Bone marrow (tissue), 2 donors: ENCODE measurements at places on chromosomes 12 and 14.

DNA sequence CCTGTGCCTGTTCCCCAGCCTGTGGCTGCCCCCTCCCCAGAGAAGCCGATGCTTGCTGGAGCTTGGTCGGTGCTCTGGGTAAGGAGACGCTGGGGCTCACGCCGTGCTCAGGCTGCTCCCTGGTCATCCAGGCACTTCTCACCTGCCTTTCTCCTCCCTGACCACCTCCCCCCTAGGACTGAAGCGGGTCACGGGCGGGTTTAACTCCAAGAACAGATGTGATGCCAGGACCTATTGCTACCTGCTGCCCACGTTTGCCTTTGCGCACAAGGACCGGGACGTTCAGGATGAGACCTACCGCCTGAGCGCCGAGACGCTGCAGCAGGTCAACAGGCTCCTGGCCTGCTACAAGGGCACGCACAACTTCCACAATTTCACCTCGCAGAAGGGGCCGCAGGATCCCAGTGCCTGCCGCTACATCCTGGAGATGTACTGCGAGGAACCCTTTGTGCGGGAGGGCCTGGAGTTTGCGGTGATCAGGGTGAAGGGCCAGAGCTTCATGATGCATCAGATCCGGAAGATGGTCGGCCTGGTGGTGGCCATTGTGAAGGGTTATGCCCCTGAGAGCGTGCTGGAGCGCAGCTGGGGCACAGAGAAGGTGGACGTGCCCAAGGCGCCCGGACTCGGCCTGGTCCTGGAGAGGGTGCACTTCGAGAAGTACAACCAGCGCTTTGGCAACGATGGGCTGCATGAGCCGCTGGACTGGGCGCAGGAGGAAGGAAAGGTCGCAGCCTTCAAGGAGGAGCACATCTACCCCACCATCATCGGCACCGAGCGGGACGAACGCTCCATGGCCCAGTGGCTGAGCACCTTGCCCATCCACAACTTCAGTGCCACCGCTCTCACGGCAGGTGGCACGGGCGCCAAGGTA lies 8.4 kb upstream of the EP400 start:
- no peak for DNase-seq

GRCh38 chr14:82313889-82314288 lies 780.2 kb upstream of the SEL1L start:
- no peak for DNase-seq

- DNase-seq: no peak
Measured at GRCh38 chr14:69959136-69959535, 79.9 kb downstream of the SMOC1 start.

GRCh38 chr12:32558903-32559302 lies 120.2 kb upstream of the DNM1L start:
- DNase-seq: no peak

DNA sequence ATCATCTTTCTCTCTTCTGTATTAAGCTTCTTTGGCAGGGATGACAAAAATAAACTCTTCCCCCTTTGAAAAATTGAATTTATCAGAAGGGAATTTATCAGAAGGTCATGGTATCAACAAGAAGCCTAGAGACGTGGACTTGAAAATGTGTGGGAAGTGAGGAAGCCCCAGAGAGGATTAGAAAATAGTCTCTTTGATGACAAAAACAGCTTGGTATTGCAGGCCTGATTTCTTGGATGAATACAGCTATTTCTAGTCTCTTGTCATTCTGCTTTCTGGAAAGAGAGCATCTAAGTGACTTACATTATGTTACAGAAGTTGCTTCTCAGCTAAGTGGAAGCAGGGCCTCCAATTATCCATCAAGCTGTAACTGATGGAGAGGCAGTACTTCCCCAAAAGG lies 111.1 kb downstream of the KITLG start:
- DNase-seq: no peak

GRCh38 chr12:25652371-25652770 lies 99.3 kb upstream of the LMNTD1 start:
- no peak for DNase-seq

GRCh38 chr12:32995623-32996022 lies 99.0 kb upstream of the PKP2 start:
- no peak for DNase-seq

- DNase-seq: no peak
Measured at GRCh38 chr12:29291226-29291625, 89.7 kb downstream of the ERGIC2 start.

- DNase-seq: peak; percentile 9
Measured at GRCh38 chr14:55438066-55438683, 2.2 kb downstream of the TBPL2 start.

DNA sequence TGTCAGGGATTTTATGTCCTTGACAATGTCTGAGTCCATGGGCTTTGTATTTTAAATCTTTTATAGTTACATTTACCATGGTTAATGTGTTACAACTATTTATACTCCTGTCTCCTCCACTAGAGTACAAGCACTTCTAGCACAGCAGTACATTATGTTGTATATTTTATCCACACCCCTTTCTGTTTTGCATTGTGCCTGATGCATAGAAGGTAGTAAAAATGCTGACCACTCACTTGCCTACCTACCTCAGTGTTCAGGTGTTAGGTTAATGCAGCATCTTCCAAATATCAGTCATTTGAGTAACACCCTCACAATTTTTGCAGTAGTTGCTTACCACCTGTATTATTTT lies 31.1 kb upstream of the SLC38A2 start:
- DNase-seq: no peak

GRCh38 chr12:113462117-113462774 lies 9.4 kb downstream of the LHX5 start:
- DNase-seq: peak; percentile 32

DNA sequence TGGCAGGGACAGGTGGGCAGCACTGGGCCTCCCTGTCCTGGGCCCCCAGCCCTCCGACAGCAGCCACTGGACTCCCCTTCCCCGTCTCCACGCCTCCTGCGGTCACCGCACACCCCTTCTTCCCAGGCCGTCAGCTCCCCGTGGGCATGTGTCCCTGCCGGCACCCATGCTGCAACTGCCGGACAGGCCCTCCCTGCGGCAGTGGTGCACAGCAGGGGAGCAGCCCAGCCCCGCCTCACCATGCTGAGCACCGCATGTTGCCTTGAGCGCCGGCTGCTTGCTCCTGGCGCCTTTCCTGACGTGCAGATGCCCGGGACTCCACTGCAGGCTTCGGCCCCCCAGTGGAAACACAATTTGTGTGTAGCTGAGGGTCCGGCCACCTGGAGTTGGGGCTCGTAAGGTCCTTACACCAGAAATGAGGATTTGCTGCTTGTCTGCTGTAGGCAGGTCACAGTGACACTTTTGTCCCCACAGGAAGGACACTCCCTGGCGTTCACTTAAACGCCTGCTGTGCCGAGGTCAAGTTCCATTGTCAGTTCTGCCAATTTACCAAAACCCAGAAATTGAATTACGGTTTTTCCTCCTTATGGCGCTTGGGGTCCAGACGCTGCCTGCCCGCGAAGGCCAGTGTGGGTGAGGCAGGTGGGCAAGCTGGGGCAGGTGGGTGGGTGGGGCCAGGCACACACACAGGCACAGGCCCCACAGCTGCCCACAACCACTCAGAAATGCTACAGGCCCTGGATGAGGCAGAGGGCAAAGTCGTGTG lies 28.2 kb upstream of the MMP17 start:
- DNase-seq: no peak

- no peak for DNase-seq
Measured at GRCh38 chr12:116628989-116629388, 69.8 kb downstream of the MAP1LC3B2 start.

- peak; percentile 48 for DNase-seq
Measured at GRCh38 chr12:131142891-131143657, 189.4 kb downstream of the ADGRD1 start.

GRCh38 chr14:88301381-88301780 lies 21.7 kb downstream of the KCNK10 start:
- DNase-seq: no peak

GRCh38 chr12:108564724-108565123 lies 2.3 kb downstream of the ISCU start:
- no peak for DNase-seq

DNA sequence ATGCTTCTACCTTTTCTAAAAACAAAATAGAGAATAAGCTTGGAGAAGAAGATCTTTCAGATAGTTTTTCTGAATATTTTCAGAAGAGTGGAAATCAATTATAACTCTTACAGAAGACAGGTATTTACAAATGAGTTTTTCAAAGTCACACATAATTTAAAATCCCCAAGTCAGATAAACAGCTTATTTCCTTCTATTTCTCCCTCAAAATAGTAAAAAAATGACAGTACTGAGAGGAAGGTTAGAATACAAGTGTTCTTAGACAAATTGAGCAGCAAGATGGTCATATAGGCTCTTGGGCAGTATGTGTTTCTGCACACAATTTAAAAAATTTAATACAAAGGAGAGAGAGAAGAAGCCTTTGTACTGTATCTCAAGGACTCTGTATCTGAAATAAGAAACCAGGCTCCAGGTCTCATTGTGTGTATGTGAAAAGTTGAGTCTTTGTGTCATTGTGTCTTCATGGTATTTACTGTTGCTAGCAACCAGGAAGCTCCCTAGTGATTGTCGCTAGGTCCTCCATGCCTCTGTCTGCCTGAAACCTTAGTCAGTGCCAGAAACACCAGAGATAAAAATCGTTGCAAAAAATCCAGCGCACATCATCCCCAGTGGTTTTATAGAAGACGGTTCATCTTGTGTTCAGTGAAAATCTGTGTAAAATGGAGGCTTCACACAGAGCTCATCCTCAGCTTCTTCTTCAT lies 12.9 kb upstream of the TUBA1A start:
- DNase-seq: no peak

DNA sequence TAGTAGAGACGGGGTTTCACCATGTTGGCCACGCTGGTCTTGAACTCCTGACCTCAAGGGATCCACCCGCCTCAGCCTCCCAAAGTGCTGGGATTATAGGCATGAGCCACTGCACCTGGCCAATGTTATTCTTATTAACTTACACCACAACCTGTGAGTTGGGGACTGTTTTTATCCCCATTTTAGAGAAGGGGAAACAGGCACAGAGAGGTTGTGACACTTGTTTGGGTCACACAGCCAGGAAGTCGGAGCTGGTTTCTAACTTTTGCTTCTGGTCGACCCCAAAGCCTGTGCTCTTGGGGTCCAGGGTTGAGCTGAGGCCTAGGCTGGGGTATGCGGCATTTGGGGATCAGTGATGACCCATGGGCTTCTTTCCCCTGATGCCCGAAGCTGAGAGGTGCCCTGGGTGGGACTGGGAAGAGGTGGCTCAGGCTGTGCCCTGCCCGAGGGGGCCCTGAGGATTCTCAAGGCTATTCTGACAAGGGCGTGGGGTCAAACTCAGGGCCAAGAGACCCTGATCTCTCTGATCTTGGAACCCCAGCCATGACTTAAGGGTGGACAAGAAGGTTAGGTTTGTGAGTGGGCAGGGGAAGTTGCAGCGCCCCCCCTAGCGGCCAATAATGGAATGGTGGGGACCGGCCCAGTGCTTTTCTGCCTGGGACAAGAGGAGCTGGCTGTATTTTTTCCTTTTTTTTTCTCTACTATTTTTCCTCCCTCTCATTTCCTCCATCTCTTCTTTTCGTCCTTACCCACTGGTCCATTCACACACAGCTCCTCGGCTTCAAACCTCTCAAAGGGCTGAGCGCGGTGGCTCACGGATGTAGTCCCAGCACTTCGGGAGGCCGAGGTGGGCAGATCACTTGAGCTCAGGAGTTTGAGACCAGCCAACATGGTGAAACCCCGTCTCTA lies 3.0 kb downstream of the SDSL start:
- DNase-seq: peak; percentile 25

GRCh38 chr14:49994951-49995561 lies 102.2 kb downstream of the ARF6 start:
- no peak for DNase-seq

- DNase-seq: no peak
Measured at GRCh38 chr14:89849931-89850330, 104.6 kb downstream of the EFCAB11 start.

GRCh38 chr12:106954462-106955376 lies 988 bp upstream of the TMEM263 start:
- no peak for DNase-seq

DNA sequence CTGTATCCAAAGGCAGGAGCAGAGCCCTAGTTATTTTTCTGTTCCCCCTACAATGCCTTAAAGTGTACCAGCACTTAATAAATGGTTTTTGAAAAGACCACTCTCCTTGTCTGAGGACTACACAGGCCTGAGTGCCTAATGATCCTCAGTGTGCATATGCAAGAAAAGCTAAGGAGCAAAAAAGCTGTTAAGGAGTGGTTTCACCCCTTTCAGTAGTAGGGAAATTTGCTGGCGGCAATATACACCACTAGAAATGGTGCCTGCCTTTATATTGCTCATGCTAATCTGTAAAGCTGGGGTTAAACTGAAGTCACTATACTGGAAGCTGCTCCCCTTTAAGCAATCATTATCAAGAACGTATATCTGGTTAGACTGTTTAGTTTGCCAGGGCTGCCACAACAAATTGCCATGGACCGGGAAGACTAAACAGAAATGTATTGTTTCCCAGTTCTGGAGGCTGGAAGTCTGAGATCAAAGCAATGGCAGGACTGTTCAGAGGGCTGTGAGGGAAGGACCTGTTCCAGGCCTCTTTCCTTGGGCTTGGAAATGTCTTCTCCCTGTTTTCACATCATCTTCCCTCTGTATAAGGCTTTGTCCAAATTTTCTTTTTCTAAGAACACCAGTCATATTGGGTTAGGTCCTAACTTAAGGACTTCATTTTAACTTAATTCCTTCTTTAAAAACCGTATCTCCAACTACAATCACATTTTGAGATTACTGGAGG lies 30.2 kb downstream of the PRDM4 start:
- DNase-seq: no peak

- no peak for DNase-seq
Measured at GRCh38 chr12:92827836-92828431, 101.2 kb downstream of the EEA1 start.

GRCh38 chr12:50751948-50752721 lies 11.8 kb upstream of the ATF1 start:
- DNase-seq: no peak

DNA sequence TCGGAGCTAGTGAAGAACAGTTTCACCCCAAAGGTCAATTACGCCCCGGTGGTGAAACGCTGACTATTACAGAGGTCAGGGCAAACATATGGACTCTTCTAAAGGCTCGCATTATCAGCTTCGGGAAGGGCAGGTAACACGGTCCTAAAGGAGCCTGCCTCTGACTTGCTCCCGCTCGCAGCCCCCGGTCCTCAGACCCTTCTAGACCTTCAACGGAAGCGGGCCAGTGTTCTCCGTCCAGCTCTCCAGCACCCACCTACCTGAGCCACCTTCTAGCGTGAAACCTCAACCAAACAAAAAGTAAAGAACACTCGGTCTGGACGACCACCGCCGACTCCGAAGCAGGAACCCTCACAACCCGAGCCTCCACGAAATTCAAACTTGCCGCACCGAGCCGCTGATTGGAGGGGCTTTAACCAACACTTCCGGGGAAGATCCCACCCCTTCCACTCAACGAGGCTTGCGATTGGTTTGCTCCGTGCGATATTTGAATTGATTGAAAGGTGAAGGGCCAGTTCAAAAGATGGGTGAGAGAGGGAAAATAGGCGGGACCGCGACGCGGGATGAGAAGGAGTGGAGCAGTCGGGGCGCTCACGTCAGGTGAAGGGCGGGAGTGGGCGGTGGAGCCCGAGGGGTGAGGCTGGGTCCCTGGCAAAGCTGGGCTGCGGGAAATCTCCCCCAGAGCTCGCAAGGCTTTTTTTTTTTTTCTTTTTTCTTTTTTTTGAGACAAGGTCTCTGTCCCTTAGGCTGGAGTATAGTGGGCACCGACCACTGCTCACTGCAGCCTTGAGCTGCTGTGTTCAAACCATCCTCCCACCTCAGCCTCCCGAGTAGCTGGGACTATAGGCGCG lies at the start of gene DLGAP5:
Gene DLGAP5, minus strand, starts transcription at position 383 of the 851 bp plus-strand sequence. CDS start 2,406 bp downstream, outside the sequence.
- DNase-seq: peak; percentile 36
